Stimulated activated CD8-positive, alpha-beta memory T cell treated with anti-CD3 and anti-CD28 coated beads, Interleukin-12 subunit alpha, Interleukin-12 subunit beta, amount 100 ng/mL, for 1 hour (primary cell): ENCODE measurements at places on chromosomes 6 and 20.
A peak's percentile ranks its signal among the peaks of the same experiment; 100 is the strongest.

DNA sequence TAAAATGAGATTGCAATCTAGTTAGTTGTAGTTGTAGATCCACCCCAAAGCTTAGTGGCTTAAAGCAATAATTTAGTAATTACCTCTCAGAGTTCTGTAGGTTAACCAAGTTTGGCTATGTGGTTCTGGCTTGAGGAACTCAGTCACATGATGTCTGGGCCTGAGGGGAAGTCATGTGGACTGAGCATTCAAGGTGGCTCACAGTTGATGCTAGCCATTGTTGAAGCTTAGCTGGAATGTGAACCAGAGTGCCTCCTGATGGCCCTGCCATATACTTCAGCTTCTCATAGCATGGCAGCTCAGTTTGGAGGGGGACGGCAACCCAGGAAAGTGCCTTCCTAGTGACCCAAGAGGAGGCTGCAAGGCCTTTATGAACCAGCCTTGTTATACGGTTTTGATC, 263.2 kb upstream of the RNF217 start:
- no peak for DNase-seq

GRCh38 chr6:56962441-56962840, 7.5 kb downstream of the BEND6 start:
- DNase-seq, result no peak

DNA sequence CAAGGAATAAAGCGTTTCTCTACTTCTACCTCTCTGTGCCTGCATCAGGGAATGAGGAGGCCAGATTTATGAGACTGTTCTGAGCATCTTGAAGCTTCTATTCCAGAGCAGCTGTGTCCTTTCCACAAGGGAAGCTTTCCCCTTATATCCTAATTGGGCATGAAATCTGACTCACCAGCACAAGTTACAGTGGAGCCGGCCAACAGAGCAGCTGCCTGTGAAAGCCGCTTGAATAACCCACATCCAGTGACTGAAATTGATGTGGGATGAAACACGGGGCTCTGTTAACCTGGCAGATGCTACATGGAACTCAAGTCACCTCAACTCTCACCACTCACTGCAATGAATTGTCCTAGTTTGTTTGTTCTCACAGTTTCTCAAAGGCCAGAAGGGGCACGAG, 400.3 kb downstream of the TFAP2A start:
- DNase-seq, result no peak

DNA sequence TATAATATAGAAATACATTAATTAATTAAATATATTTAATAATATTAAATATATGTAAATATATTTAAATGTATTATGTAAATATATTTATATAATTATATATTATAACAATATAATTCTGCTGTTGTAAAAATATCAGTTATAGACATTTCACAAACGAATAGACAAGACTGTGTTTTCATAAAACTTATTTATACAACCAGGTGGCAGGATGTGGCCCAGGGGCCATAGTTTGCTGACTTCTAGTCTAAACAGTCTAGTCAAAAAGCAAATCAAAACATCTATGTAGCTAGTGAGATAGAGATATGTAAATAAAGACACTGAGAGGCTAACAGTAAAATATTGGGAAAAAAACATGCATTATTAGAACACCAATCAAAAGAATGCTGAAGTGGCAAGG, 136.4 kb downstream of the TBXT start:
- no peak for DNase-seq

GRCh38 chr6:96794980-96795379, 42.3 kb downstream of the GPR63 start:
- no peak for DNase-seq

DNA sequence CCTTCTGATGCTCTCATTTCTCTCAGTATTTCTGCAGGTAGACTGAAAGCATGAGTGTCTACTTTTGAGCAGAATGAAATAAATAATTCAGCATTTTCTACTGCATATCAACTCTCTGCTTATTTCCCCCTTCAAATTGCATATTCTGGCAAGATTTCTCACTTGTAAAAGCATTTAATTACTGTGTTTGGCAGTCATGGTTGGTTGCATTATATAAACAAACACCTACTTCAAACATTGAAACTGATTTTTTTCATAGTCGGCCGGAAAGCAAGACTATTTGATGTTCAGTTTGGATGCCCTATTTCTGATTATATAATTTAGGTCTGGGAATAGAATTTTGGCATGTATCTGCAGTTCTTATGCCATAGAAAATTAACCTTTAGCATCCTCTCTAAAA, 73.1 kb downstream of the PLEKHG1 start:
- DNase-seq, result no peak

DNA sequence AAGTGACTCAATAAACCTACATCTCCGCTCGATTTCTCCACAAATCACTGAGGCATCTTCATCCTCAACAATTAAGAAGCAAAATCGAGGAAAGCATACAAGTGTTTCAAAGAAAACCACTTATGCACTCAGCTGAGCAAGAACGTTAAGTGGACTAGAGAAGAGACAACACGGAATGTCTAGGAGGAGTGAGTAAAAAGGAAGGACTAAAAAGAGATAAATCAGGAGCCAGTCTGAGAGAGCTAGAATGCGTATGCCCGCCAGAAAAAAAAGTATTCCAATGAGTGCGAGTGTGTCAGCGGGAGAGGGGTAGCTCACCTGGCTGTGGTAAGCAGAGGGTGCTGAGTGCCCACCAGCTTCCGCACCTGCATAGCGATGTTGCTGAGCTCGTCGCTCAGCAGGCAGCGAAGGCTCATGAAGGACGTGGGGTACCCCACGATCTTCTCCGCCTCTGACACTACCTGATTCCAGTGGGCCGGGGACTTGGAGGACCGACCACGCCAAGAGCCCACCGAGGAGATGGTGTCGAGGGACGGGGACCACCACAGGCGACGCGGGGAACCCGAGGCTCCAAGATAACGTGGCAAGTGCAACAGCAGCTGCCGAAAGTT, 587 bp downstream of the PDSS2 start:
- peak; percentile 7 for DNase-seq

GRCh38 chr6:84953111-84953755, 188.8 kb upstream of the TBX18 start:
- DNase-seq, result no peak

- no peak for DNase-seq
Measured at GRCh38 chr20:59585714-59586409, 18.5 kb upstream of the PHACTR3 start.

DNA sequence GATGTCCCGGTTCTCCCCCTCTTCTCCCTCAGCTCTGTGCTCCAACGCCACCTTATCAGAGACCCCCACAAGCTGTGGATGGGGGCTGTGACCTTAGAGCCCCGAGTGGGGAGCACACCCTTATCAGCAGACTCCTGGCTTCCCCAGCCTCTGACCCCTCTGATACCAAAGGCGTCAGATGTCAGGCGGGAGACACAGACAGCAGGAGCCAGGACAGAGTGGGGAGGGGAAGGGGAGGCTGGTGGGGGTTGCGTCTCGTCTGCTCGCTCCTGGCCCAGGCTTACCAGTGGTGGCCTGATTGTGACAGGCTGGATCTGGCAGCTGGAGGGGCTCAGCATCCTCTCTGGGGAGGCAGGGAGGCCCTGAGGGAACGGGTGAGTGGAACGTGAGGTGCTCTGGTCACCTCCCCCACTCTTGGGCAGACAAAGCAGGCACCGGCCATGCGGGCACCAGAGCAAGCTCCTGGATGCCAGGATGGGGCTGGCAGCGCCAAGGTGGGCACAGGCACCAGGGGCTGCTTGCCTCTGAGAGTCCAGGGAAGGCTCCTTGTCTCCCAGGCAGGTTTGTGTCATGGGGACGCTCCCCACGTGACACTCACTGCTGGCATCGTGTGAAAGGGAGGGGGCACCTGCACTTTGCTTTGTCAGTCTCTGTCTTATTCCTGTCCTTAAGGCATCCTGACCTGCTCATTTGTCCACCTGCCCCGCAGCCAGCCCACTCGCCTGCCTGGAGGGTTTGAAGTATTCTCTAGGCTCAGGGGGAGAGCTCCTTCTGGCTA, 27.8 kb upstream of the GATA5 start:
- no peak for DNase-seq

DNA sequence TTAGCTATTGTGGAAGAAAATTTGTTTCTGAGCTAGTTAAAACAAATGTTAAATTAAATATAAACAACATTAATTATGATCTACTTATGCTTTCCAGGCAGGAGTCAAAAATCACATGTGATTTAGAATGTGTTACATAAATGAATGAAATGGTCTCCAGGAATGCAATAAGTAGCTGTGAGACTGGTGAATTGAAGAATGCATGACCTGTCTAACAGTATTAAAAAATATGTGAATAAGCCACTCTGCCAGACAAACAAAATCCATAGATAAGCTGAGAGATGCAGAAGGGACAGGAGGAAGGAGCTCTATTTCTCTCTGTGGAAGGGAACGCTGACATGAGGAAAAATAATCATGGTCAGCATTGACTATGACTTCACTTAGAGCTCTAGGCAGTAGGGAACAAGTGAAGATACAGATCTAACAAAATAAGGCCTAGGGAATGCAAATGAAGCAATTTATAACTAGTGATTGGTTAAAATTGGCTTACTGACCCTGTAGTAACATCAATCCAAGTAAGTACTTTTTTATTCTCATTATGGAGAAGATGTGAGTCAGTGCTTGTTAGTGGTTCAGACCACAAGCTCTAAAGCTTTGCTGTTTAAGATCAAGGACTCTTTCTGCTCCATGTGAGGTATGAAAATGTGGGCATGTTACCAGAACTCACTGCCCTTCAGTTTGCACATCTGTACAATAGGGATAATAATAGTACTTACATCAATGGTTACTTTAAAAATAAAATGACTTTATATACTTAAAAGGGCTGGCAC, 432.6 kb downstream of the MMUT start:
- DNase-seq, result no peak

DNA sequence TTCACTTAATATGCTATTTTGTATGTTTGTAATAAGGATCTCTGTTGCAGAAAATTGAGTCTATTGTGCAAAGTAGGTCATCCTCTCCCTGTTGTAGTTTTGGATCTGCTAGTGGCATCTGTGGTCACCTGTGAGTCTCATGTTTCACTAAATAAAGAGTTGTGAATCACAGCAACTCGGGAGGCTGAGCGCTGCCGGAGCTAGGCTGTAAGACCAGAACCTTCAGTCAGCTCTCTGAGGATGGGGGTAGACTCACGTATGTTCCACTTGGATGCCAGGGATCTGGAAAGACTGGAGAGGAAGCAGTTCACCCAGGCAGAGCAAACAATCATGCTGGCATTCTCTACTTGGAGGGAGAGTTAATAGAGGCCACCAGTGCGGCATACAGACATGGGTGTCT, 187.3 kb upstream of the FOXA2 start:
- DNase-seq, result no peak

- DNase-seq, result no peak
Measured at GRCh38 chr20:58579819-58580473, 64.7 kb upstream of the APCDD1L start.

DNA sequence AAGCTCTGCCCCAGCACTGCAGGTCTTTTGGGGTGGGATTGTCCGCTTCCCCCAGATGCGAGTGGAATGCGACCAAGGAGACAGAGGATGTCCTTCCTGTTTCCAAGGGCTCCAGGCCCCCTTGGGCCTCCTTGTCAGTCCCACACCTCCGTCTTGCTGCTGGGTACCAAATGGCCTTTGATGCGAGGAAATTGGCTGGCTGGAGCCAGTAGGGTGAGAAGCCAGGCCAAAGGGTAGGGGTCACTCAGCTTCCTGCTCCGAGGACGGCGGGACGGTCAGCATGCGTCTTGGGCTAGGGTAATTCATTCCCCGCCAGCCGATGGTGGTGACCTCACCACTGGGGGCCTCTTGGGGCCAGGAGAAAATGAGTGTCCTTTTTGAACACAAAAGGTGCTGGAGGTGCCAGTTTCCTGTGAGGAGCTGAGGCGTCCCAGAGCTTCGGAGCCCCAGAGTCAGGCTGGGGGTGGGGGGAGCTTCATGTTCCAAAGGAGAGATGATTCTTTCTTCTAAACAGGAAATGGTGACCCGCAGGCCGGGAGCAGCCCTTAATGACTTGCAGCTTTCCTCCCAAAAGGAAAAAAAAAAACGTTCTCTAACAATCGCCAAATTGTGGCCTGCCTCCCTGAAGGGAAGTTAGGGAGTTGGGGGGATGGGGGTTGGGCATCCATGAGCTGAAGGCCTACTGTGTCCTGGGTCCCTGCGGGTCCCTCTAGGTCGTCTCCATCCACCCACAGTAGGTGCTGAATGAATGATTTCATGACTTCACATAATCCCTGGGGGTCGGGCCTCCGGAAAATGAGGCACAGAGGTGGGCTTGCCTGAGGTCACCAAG, 6.7 kb downstream of the SNAI1 start:
- no peak for DNase-seq
